Stimulated activated CD4-positive, alpha-beta T cell treated with anti-CD3 and anti-CD28 coated beads, Interleukin-1b, Interleukin-23, amount 100 ng/mL, for 24 hours (primary cell): ENCODE measurements at places on chromosomes 13 and 19.

DNA sequence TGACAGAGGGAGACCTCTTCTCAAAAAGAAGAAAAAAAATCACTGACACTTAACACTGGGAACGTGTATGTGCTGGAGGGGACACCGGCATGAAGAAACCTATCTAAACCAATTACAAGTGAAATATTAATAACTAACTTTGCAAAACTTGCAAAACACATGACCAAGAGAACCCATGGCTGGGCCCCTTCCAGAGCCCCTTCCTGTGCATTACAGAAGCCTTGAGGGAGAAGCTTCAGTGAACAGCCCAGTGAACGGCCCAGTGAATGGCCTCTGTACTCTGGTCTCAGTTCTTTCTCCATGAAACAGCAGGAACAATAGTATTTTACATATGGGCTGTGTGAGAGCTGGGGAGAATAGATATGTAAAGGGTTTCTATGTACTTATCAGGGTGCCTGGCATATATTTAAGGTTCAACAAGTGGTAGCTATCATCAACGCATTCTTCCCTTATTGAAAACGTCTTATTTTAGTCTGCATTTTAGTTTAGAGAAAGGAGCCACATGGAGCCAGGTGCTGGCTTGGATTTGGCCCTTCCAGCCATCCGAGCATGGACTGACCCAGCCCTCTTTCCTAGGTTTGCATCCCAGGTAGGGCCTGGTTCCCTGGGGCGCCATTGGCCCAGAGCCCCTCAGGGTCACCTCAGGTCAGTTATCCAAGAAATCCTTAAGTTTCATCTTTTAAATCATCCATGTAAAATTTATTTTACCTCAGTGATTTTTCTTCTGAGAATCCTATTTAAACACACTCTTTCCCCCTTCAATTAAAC is 54.5 kb downstream of the CCDC70 start:
- DNase-seq, result no peak

DNA sequence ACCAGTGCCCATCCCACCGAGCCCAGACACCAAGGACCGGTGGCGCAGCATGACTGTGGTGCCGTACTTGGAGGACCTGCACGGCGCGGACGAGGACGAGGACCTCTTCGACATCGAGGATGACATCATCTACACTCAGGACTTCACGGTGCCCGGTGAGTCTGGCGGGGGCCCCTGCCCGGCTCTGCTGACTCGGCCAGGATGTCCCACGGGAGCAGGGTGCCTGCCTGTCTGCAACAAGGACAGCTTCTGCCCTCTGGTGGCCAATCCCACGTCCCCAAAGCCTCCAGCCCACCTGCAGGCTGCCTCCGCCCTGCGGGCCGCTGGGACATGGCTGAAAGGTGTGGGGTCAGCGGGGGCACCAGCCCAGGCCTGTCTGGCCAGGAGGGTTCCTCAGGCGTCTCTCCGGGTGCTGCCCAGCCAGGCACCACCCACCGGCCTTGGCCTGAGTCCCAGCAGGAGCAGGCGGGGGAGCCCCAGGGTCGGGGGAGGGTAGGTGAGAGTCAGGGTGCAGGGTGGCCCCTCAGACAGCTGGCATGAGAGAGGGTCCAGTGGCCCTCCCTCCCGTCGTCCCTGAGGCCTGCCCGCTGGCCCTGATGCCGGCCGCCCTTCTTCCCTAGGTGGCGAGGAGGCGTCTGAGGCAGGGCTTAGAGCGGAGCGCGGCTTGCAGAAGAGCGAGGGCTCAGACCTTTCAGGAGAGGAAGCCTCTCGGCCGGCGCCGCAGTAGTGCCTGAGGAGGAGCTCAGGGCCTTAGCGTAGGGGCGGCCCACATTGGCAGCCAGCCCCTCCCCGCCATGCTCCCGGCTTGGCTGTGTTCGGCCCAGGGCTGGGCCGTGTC is 14.6 kb downstream of the CBARP start:
- no peak for DNase-seq

GRCh38 chr13:94656766-94657165 is 55.1 kb downstream of the GPR180 start:
- no peak for DNase-seq

DNA sequence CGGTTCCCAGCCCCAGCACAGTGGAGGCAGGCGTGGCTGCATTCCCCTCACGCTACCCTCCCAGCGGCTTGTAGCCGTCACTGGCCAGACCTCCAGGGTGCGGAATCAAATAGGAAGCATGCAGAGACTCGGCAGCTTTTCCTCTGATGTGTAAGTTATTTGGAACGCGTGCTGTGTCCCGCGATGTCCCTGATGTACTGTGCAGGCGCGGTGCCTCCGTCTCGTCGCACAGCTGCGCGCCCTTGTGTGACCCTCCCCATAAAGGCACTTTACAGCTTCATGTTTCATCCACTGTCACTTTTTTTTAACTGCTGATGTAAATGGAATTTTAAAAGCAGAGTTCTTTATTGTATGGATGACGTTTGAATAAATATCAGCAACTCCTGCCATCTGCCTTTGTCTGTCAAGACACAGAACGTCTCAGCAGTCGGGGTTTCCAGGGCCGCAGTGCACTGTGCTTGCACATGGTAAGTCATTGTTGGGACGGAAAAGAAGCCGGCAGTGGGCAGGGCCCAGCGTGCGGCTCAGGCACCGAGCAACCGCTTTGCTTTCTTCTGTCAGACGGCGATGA is 7.3 kb upstream of the F7 start:
- DNase-seq, result no peak

GRCh38 chr13:21733475-21734263 is 62.8 kb downstream of the FGF9 start:
- DNase-seq, result no peak

DNA sequence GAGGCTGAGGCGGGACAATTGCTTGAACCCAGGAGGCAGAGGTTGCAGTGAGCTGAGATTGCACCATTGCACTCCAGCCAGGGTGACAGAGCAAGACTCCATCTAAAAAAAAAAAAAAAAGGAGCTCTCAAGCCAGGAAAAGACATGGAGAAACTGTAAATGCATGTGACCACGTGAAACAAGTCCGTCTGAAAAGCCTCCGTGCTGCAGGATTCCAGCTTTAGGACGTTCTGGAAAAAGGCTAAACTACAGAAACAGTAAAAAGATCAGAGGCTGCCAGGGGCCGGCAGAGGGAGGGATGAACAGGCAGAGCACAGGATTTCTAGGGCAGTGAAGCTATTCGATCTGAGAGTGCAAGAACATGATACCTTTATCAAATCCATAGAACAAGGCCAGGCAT is 40.7 kb upstream of the NDUFS7 start:
- DNase-seq, result no peak

GRCh38 chr19:11125994-11126685 is 29.4 kb downstream of the SPC24 start:
- peak; percentile 68 for DNase-seq

DNA sequence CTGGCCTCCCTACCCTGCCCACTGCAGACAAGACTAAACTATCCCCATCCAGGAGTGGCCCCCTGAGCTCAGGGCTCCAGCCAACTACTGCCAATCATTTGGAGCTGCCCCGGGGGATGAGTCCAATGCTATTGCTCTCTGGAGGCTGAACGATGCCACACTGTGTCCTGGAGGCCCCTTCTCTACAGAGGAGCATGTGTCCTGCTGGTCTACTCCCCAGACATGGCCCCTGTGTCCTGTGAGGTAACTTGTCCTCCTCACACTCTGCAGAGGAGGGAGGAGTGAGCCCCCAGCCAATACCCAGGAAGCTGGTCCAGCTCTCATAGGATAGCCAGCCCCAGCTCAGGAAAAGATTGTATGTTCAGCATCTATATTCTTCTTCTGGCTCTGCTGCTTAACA is 159.1 kb upstream of the GPR12 start:
- no peak for DNase-seq

DNA sequence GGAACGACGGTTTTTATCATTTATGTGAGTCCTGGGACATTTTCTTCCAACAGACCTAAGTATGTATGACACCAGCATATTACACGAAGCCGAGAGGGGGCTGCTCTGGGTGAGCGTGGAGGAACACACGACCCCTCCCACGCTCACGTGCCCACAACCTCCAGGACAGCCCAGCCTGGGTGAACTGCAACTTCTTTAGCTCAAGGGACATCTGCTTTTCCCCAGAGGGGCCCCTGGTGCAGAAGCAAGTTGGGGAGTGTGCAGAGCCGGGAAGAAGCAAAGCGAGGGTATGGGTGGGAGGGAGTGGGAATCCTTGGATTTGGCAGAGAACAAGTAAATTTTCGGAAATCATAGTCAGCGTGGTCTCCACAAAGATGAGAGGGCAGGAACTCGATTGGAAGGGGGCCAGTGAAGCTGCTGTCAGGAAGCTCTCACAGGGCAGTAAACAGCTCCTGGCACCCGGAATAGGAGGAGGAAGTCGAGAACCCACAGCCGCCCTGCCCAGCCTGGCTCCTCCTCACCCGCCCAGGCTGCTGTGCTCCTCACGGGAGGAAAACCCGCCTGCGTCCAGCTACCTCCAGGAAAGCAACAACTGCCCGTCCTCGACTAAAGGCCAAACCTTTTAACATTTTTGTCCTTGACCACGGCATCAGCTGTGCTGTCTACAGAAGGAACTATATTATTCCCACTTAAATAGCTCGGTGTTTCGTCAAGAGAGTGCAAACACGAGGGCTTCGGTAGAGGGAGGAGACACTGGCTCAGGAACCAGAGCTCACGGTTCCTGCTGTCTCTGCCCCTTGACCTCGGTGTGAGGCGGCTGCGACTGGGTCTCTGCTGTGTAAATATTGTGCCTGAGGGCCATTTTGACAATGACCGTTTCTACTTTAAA is 17.2 kb upstream of the CFAP97D2 start:
- DNase-seq, result no peak

DNA sequence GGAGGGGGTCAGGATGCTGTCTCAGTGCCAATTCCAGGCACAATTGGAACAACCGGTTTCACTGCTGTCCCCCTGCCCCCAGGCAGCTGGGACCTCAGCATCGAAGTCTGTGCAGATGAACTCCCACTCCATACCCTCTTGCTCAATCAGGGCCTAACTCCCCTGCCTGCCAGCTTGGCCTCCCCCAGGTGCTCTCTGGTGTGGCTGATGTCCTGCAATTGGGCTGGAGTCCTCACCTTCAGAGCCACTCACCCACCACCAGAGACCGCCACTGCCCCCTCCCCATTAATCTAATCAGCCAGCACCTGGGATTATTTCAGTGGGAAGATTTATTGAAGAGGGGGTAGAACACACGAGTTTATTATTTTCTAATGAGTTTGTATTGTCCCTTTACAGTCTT is 118.8 kb downstream of the MIPEP start:
- no peak for DNase-seq

GRCh38 chr13:26497968-26498511 is 59.4 kb upstream of the WASF3 start:
- no peak for DNase-seq

DNA sequence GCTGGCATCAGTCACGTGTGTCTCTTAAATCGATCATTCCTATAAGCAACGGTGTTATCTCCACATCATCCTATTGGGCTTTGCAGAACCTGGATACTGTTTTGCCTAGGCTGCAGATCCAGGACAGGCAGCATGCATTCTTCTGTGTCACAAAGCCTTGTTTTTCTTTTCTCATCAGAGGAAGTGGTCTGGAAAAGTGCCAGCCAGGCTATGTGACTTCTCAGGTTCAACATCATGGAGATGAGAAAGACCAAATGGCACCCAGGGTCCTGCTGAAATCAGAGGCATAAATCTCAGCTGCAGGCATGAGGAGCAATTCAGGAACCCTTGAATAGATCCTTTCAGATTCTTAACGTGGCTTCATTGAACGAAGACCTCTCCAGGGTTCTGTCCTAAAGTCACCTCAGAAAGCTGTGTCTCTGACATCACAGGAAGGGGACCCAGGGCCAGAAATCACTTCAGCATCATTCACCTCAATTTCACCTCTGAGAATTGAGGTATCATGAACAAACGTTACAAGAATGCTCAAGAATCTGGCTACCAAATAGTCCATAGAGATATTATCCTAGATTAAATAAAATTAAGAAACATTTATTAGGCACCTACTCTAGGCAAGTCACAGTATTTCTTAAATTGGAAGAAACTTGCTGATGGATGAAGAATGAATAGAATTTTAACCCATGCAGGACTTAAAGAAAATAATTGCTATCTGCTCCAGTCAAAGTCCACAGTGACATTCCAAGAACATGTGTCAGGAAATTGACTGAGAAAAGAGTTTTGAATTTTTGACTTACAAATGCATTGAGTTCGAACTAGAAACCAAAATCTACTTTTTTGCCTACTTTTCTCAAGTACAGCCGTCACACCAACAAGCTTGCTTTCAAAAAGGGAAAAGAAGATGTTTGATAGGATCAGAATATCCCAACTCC is 124.1 kb downstream of the COG6 start:
- DNase-seq, result no peak

- DNase-seq, result no peak
Observed at GRCh38 chr19:3459965-3460582, 20.3 kb downstream of the SMIM24 start.

GRCh38 chr13:76723551-76724232 is 162.5 kb downstream of the KCTD12 start:
- DNase-seq, result no peak

- no peak for DNase-seq
Observed at GRCh38 chr13:81393721-81394120, 1052.8 kb upstream of the SPRY2 start.

GRCh38 chr19:30281906-30282305 is 90.3 kb upstream of the ZNF536 start:
- DNase-seq, result no peak

DNA sequence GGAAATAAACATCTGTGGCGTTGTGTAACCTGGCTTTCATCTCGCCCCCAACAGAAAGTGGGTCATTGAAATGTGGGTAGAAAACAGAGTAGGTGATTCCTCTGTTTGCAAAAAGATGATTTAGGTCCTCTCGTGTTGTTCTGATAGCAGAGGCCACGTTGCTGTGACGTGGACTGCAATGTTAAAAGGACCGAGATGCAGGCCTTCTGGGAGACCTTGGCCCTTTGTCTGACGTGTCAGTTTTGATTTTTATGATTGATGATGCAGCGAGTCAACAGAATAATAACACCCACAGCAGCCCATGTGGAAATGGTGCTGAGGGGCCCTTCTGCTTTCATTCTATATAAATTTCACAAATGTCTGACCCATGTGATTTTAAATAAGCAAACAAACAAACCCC is 68.9 kb downstream of the FGF9 start:
- no peak for DNase-seq

GRCh38 chr19:20167651-20168122 is 673 bp downstream of the ZNF486 start:
- no peak for DNase-seq

DNA sequence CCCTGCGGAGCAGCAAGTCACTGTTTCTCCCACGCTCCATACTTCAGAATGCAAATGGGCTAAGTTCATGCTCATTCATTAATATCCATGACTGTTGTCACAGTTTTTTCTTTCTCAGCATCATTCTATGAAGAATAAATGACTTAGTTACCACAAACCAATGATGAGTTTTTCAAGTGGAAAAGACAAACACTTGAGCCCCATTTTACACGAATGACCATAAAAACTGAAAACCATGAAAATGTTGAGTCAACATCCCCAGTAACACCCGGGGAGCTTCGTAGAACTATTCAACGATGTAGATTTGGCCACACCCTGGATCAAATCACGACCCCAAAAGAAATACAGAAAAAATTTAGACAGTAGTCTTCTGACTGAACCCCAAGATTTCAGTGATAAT is 99.8 kb upstream of the GJB6 start:
- DNase-seq, result no peak
